Activated CD8-positive, alpha-beta T cell treated with anti-CD3 and anti-CD28 coated beads, Interleukin-2, amount 10 ng/mL, durations not matched to agents 7 days and 5 days (primary cell): ENCODE measurements at places on chromosomes 7 and 10.

DNA sequence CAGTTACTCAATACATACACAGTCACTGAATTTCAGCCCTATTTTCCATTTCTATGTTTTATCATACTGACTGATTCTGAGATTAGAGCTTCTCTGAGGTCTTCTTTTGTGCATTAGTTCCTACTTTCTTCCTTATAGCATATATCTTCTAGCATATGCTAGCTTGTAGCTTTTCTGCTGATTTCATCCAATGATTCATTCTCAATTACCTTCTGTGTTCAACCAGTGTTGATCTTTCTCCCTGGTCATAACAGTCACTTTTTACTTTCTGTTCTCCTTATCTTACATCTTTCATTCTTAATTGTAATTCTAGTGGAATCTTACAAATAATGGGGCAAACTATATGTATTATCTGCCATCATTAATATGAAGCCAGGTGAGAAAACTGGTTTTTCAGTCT is 159.5 kb upstream of the HGF start:
- DNase-seq: no peak

GRCh38 chr10:6525599-6526165 is 54.4 kb downstream of the PRKCQ start:
- no peak for DNase-seq

- no peak for DNase-seq
Measured at GRCh38 chr7:103432712-103433111, 13.3 kb downstream of the SLC26A5 start.

- no peak for DNase-seq
Measured at GRCh38 chr10:125994601-125995000, 98.2 kb downstream of the FANK1 start.

DNA sequence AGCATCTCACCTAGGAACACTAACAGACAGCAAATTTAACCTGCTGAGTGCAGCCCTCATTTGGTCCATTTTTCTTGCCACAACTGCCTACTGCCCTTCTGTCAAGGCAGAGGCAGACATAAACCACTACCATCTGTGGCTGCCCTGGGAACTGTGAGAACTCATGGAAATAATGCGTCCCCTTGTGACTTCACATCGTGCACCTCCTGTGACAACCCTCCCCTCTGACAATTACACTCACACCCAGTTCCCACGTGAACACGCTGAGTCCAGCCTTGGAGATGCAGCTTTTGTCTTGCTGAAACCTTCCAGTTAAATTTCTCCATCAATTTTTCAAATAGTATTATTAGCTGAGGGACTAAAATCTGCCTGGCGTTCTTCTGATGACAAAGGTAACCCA is 193.1 kb upstream of the KLF14 start:
- no peak for DNase-seq

DNA sequence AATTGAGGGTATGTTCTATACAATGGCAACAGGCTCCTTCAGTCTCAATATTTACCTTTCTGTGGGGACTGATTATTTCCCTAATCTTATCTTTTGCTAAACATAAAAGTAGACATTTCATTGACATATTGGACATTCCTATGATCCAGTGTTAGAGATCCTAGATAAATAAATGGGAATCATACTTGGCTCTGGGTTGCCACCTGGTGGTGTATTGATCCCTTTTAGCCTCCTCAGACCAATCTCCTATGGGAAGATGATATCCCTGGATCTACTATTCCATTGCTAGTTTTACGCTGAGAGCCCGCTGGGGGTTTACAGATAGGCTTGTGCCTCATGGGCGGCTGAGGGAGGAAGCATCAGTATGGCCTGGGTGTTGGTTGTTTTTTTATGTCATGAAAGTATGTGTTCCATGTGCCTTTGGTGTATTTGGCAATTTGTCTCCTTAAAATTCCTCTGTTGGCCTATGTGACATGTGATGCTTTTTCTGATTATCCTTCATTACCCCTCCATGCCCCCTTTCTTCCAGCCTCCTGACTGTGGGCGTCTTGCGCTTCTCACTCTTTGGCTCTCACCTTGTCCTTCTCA is 18.8 kb downstream of the CELF2 start:
- DNase-seq: no peak

- DNase-seq: no peak
Measured at GRCh38 chr7:71133232-71133622, 1.3 kb downstream of the GALNT17 start.

DNA sequence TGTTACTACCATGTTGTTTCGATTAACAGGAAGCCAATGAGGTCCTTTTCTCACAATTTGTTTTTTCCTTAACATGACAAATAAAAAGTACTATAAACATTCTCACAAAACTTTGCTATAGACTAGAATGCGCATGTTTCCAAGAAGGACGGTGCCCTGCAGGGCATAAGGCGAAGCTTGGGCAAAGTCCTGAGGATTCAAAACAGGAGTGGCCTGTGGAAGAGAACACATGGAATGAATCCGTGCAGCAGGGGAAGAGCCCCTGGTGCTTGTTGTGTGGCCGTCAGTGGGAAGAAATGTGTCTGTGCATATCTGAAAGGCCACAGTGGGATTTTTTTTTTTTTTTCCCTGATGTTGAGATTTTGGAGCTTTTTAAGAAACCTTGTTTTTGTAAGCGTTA is 67.6 kb downstream of the ITGA8 start:
- no peak for DNase-seq

DNA sequence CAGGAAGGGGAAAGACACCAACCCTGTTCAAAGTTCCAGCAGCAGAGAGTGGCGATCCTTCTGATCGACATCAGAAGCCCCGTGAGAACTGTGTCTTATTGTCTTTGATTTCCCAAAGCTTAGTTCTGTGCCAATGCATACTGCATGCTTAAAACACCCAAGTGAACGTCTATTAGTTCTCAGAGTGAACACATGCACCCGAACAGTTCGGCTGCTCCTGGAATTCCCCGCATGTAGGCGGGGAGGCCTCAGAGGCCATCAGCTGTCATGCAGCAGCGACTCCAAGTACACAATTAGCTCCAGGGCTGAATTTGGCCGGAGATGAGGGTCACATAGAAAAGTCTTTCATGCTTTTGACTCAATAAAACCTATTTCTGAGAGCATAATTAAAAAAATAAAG is 276.9 kb downstream of the ZMYND11 start:
- DNase-seq: no peak

- DNase-seq: no peak
Measured at GRCh38 chr7:122887198-122887597, 938 bp upstream of the CADPS2 start.

DNA sequence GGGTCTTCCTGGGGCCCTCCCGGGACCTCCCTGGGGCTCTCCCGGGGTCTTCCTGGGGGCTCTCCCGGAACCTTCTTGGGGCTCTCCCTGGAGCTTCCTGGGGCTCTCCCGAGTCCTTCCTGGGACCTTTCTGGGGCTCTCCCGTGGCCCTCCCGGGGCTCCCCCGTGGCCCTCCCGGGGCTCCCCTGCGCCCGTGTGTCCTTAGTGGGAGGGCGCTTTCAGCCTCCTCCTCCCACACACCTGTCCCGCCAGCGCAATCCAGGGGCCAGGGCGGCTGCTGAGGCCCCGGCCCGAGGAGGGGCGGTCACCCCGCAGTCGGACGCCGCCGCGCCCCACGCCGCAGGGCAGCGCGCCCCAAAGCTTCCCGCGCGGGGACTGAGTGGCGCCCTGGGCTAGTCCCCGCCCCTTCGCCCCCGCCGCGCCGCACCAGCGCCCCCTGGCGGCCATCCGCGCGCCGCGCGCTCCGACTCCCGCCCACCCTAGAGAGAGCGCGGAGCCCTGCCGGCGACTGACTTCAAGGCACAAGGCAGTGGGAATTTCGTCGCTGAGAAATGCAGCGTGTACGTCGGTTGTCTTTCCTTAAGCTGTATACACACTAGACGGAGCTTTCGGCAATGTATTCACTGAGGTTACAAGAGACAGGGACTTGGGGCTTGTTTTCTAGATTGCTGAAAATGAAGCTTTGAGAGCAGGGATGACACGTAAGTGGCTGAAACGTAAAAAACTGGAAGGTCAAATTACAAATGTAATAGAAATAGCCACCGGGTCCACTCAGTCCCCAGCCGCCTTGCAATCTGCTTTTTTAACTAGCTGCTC is 47.1 kb downstream of the INSIG1 start:
- DNase-seq: peak; percentile 83

DNA sequence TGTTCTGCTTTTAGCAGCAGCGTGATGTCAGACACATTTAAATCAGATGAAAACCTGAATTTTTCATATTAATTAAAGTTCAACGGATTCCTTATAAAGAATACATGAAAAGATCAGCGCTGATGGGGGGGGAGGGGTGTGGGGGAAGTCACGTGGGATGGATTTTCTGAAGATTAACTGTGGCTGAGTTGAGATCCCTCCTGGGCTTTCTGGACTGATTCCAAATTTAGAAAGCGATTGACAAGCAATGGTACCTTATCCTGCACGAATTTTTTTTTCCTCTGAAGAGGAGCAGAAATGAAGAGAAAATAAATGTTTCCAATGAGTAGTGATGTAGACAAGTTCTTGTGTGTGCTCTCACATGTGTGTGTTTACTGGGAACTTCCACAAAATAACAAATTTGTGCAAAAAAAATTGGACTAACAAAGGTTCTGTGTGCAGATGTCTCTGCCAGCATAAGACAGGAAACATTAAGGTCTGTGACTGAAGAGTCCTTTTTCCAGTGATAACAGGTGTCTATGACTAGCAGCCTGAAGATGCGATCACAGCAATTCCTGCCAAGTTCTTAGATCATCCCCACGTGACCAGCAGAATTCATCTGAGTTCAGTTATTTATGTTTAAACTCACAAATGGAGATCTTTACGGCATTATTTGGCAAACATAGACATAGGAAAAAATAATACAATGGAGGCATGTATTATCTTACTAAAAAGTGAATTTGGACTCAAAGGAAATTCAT is 585.2 kb upstream of the CELF2 start:
- no peak for DNase-seq

- DNase-seq: no peak
Measured at GRCh38 chr7:158368449-158368848, 219.2 kb downstream of the PTPRN2 start.

- DNase-seq: no peak
Measured at GRCh38 chr7:105963038-105963667, at the start of gene CDHR3. CDHR3 (plus strand) TSS chr7:105963264; CDS start chr7:105963319, 55 bp downstream.

DNA sequence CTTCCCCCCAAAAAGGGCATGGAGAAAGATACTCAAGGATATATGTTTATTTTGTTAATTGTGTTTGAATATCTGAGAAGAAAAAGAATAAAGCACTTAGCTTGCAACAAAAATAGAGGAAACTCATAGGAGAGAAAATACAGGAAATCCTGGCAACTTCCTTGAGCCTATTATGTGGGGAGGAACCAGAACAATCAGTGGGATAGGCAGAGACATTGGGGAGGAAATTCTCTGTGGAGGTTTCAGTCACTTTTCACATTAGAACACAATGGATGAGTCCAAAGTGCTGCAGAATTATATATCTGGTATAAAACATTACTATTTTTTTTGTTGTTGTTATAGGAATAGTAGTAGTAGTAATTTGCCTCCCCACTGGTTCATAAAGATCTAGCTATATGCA is 240.1 kb downstream of the THSD7A start:
- DNase-seq: no peak

DNA sequence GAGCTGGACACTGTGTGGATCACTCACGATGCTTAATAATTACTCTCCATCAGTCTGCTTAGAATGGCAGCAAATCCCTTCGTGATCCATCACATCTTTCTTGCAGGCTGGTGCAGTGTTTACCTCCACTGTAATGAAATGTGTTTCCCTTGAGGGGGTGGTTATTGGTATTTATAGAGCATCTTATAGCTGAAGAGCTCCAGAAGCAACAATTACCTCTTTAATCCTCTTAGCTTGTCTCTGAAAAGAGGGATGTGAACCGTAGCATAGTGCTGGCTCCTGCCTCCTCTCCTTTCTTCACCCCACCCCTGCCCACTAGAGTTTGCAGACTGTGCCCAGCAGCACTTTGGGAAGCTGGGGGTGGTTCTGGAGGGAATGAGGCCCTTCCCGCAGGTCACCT is 132.6 kb downstream of the CAMK1D start:
- no peak for DNase-seq

GRCh38 chr7:116784647-116785046 is 77.7 kb upstream of the CAPZA2 start:
- no peak for DNase-seq

- DNase-seq: no peak
Measured at GRCh38 chr10:106996510-106996909, 168.0 kb downstream of the SORCS1 start.

DNA sequence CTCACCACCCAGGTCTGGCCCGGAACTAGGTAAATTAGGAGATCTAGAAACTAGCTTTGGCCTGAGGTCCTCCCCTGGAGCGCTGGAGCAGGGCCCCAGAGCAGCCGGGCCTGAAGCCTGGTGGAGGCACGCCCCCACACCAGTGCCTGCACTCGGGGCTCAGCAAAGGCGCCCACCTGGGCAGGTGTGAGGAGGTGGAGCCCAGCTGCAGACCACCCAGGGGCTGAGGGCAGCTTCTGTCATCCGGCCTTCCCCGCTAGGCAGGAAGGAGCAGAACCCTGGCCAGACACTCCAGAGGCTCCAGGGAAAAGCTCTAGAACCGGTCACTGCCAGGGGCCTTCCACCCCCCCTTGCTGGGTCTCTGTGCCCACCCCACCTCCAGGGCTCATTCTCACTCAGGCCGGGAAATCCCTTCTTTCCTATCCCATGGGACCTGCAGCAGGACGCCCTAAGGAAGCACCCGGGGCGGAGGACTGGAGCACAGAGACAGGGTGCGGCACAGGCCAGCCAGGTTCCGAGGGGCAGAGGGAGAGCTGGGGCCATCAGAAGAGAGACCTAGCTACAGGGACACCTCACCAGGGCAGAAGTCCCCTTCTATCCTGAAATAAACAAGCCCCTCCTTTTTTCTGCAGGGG is 161.2 kb downstream of the NRF1 start:
- no peak for DNase-seq

DNA sequence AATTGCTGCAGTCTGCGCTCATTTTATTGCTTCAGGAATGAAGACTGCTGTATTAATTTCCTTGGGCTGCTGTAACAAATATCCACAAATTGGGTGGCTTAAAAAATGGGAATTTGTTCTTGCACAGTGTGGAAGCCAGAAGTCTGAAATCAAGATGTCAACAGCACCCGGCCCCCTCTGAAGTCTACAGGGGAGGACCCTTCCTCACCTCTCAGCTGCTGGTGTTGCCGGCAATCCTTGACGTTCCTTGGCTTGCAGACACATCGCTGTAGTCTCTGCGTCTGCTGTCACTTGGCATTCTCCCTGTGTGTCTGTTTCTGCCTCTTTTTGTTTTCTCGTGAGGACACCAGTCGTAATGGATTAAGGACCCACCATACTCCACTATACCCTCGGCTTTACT is 166.2 kb downstream of the PTPN20 start:
- no peak for DNase-seq
